Keratinocyte (primary cell): ENCODE measurements at places on chromosomes 2 and 18.
A peak's percentile ranks its signal among the peaks of the same experiment; 100 is the strongest.

GRCh38 chr2:238502088-238502810 lies 75.5 kb downstream of the ASB1 start:
- no peak for DNase-seq

- DNase-seq = no peak
Measured at GRCh38 chr2:64763126-64763525, 109.4 kb upstream of the SERTAD2 start.

- DNase-seq = no peak
Measured at GRCh38 chr18:8681196-8681595, 24.2 kb upstream of the MTCL1 start.

- no peak for DNase-seq
Measured at GRCh38 chr2:49934481-49934880, 780.2 kb upstream of the FSHR start.

- no peak for DNase-seq
Measured at GRCh38 chr2:188813315-188813714, 160.9 kb upstream of the COL3A1 start.

DNA sequence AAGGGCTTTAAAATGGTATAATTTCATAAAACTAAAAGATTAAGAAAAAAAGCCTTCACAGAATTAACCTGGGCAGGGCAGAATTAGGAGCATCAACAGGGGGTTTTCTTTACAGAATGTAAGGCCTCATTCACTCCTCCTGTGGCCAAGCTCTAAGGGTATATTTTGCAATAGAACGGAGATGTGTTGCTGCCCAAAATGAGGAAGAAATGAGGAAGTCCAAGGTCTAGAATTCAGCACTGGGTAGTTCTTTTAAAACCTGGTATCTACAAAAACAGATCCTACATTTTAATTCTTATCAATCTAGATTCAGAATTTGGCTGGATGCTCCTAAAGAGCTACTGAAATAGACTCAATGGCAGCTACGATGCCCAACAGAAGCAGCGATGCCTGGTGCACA lies 101.8 kb downstream of the AKAIN1 start:
- DNase-seq = no peak

DNA sequence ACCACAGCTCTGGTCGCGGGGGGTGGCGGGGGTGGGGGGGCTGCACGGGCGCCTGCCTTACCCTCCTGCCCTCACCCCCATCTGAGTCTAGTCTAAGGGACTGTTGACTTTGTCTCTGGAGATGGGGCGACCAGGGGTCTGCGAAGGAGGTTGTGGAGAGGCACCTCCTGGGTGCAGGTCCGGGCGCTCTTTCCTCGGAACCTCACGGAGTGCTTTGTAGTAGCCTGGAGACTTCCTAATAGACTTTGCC lies 141.3 kb downstream of the MEIS1 start:
- DNase-seq = no peak

GRCh38 chr18:25658476-25658875 lies 306.5 kb upstream of the ZNF521 start:
- DNase-seq = no peak

DNA sequence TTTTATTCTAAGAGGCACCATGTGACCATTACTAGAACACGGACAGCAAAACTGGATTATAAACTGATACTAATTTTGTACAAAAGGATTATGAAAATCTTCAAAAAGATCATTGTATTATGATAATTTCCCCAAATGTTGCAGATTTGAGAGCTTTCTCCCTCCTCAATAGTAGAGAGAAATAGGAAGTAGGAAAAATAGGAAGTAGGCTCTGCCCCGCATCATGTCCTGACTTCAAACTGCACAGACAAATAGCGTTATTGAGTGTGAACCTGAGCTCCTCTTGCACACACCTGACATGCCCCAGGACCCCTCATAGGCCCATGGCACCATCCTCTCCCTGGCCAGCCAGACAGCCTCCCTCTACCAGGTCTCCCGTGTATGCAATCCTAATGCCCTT lies 25.4 kb downstream of the CHRNA1 start:
- no peak for DNase-seq

DNA sequence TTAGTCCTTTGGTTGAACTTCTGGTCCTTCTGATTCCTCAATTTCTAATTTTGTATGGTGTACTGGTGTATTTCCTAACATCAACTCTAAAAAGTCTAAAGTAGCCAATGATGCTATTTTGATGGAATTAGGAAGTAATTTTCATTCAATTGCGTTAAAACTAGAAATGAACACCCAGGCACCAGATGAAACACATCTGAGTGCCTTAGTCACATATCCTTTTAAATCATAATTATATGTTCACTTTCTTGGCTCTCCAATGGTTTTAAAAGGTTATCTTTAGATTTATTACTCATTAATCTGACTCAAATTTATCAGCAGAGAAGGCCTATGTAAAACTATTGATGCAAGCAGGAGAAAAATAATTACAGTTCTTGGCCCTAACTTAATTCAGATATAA lies 119.7 kb downstream of the GAREM1 start:
- no peak for DNase-seq

DNA sequence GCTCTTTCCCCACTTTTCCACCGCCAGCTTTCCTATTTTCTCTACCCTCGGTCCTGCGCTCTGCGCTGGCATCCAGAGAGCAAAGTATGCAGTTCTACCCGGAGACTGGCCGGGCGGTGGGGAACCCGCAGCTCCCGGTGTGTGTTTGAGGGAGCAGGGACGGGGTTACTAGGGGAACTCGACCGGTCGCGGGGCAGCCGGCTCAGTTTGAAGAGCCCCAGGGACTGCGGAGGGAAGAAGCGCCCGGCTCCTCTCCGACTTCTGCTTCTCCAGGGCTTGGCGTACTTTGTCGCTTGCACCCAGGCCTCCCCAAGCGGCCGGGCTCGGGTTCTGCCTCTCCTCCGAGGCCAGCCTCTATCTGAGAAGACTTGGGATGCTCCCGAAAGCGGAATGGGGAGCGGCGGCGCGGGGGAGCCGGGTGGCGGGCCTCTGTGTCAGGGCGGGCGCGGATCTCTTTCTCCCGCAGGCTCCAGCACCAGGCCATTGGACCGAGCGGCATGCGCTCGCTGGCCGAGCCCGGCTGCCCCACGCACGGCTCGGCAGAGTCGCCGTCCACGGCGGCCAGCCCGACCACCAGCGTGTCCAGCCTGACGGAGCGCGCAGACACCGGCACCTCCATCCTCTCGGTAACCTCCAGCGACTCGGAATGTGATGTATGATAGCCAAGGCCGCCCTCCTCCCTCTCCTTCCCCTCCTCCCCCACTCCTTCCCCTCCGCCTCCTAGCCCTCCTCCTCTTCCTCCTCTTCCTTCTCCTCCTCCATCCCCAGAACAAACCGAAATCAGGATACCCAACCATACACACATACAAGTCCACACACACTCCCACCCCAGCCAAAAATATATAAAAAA lies 2.8 kb downstream of the SIX3 start:
- no peak for DNase-seq

DNA sequence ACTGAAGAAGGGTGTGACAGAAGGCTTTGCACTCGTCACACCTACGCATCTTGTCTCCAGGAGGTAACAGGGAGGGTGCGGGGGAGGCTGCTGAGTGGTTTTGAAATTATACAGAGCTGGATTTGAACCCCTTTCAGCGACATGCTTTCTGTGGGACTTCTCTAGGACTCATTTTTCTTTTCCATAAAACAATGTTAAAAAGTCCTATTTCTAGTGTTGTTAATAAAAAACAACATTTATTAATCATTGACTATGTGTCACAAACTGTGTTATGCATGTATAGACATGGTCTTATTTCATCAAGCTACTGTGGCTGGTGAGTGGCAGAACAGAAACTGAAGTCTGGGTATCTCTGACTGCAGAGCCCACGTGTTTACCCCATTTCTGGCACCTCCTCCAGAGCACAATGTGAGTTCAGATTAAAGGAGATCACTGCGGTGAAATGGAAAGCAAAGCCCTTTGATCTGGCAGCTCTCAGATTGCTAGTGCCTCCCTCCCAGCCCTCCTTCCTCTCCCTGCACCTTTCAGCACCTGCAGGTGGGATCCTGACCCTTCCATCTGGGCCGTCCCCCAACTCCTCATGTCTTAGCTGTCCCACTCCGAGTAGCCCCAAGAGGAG lies 315.5 kb upstream of the MYT1L start:
- DNase-seq = peak; percentile 26

GRCh38 chr2:225083276-225083675 lies 41.0 kb upstream of the DOCK10 start:
- no peak for DNase-seq

DNA sequence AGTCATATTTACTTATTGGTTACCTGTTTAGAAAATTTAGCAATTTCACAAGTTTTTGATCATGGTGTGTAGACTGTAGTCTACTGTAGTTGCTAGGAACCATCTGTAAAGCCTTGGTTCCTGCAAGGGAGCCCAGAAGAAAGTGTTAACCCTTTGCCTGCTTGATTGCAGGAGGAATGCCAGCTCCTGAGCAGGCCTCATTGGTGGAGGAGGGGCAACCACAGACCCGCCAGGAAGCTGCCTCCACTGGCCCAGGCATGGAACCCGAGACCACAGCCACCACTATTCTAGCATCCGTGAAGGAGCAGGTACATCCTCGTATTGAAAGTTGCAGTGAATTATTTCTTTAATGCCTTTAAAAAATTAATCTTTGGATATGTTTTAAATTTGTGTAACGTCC lies 76.3 kb downstream of the PKP4 start:
- no peak for DNase-seq

- no peak for DNase-seq
Measured at GRCh38 chr2:102041351-102041750, 49.6 kb downstream of the IL1R2 start.

- DNase-seq = no peak
Measured at GRCh38 chr2:10883801-10884478, 27.8 kb upstream of the KCNF1 start.

DNA sequence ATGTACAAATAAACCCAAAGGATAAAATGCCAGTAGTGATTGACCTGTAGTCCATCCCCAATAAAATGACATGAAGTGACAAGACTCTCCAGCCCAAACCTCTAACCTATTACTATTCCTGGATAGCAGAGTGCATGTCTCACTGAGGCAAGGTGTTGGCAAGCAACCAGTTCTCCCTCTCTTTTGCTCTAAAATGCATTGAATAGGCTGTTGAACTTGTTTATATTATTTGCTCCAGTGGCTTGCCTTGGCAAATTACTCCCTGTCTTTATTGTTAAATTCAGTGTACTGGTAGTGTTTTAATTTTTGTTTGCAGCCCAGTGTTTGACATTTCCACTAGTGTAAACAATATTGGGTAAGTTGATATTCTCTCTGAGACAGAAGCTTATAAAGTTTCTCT lies 70.5 kb downstream of the CSRNP3 start:
- DNase-seq = no peak

DNA sequence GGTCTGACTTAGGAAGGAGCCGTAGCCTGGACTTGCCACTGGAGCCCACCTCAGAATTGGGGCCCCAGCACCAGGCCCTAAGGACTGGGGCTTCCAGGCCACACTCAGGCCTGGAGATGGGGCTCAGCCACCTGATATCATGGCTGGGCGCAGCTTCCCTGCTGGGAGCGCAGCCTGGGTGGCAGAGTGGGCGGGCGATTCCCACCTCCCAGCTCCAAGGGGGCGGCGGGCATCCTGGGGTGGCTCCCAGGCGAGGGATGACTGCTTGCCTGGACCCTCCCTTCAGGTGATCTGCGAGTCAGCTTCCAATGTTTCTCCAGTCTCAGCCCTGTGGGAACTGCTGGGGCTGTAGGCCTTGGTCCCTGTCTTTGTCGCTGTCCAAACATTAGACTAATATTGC lies 20.1 kb downstream of the GPR35 start:
- no peak for DNase-seq

DNA sequence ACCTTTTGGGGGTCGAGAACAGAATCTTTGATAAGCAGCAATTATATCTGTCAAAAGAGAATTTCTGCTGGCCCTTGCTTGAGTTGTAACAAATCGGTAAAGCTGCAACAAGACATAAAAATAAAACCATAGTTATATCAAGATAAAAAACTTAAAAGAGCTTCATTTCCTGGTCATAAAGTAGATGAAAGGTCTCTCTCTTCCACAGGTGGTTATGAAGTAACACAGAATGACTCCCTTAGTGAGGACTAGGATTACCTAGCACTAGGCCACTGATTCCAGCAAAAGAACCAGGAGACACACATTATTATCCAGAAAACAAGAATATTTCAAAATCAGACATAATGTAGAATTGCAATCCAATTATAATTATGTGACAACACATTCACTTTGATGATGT lies 5.4 kb downstream of the AFG3L2 start:
- DNase-seq = no peak

GRCh38 chr2:45892757-45893156 lies 241.3 kb downstream of the PRKCE start:
- no peak for DNase-seq

DNA sequence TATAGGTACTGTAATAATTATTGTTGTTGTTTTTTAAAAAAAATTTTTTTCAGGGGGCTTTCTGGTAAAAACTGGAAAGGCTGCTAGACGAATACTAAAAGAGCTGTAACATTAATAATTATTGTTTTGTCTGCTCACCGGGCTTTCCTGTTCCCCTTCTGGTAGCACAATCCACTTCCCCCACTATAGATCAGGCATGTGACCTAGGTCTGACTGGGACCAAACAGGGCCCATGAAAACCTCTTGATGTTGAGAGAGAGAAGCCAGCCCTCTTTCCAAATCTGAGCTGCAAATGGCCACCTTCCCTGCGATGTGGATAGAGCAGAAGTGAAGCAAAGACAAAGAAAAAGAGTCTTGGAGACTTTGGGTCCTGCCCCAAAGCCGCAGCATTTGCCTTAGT lies 23.4 kb downstream of the SH2D6 start:
- no peak for DNase-seq

DNA sequence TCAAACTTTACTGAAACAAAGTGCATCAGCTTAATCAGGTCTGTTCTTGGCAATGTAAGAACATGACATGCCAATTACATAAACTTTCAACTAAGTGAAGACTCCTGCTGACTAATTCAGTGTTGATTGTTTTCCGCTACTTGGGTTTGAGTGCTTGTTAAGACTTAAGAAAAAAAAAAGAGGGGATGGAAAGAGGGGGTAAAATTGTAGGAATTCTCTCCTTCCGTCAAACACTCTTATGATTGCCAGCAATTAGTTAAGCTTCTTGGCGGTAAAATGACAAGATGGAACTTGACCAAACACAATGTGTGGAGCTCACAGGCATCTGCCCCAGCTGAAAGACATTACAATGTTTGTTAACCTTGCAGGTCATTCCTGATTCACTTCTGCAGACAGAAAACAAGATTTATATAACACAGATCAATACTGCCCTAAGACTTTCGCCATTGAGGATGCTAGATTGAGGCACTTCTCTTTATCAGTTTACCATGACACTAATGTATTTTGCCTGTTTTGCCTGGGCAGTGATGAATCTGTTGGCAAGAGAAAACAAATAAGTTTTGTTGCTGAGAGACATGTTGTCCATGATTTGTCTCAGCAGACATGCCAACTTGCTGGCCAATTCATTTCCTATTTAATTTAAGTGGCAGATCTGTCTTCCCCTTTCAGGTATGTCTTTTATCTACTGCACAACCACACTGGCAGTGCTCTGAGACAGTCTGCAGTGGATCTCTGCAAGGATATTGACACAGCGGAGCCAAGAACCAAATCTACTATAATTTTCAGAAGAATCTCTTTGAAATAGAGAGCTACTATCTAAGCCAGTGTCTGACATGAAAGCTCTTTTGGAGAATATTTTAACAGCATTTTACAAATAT lies 410.0 kb upstream of the KCNH7 start:
- no peak for DNase-seq

- DNase-seq = no peak
Measured at GRCh38 chr2:27370816-27371620, 602 bp downstream of the SNX17 start.

GRCh38 chr2:46306330-46306751 lies 9.1 kb downstream of the EPAS1 start:
- DNase-seq = no peak
